HCT116 (cell line): ENCODE measurements at places on chromosomes 13 and 19.

DNA sequence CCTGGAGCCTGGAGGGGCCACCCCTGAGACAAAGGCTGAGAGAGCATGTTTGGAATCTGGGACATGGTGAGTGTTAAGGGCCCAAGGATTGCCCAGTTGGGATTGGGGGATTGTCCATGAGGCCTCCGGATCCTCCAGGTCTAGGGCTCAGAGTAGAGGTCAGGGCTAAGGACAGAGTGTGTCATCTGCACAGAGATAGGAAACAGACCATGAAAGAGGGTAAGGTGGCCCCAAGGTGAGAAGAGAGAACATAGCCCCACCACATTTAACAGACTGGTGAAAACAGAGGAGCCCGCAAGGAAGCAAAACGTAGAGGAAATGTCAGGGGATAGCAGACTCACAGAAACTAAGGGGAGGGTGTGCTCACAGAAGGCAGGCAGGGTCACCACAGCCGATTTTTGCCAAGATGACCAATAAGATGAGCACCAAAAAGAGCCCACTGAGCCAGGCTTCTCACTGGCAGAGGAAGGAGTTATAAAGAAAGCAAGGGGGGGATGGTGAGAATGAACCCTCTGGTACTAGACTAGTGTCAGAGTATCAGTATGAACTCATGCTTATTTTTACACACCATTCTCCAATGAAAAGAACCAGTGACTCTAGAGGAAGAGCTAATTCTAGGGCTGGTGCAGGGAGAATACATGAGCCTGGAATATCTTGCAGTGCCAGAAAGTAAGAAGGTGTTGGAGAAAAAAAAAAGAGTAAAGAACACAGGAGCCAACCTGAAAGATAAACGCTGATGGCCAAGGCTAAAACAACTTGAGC, 17.5 kb downstream of the DYRK1B start:
- no peak for DNase-seq

- DNase-seq, result no peak
Measured at GRCh38 chr19:41415154-41415571, 12.0 kb downstream of the B3GNT8 start.

DNA sequence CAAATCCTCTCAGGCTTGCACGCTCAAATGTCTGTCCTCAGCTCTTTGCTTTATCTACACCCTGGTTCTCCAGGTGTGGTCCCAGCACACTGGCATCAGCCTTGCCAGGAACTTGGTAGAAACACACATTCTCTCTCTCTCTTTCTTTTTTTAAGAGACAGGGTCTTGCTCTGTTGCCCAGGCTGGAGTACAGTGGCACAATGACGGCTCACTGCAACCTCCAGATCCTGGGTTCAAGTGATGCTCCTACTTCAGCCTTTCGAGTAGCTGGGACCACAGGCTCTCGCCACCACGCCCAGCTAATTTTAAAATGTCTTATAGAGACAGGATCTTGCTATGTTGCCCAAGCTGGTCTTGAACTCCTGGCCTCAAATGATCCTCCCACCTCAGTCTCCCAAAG, 20.8 kb downstream of the ADGRL1 start:
- DNase-seq, result no peak

- DNase-seq, result no peak
Measured at GRCh38 chr19:44476559-44477408, 23.5 kb downstream of the ZNF180 start.

GRCh38 chr13:82257790-82258507, 1624.3 kb downstream of the SLITRK1 start:
- no peak for DNase-seq

DNA sequence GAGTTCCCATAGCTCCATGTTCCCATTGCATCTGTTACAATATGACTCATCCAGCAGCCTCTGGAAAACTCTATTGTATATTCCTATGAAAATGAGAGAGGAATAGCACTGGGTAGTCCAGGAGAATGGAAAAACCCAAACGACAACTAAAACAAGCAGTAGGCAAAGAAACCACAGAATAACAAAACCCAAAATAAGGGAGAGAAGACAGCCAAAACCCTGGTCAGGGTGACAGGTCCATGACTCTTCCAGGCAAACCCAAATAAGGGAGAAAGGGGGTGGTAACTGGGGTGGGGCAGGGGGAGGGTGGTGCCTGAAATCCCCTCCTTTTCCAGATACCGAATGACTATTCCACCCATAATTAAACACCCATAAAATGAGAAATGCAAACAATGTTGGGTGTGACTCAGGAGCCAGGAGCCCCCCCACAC, 4.0 kb upstream of the ZNF8 start:
- DNase-seq, result no peak

GRCh38 chr13:36344886-36345437, 1.2 kb downstream of the SPART start:
- no peak for DNase-seq
